Activated CD4-positive, alpha-beta T cell treated with anti-CD3 and anti-CD28 coated beads for 4 hours (primary cell): ENCODE measurements at places on chromosomes 5 and 9.

- no peak for DNase-seq
These were observed 303.7 kb downstream of the CCDC171 start for GRCh38 chr9:15856591-15856990.

DNA sequence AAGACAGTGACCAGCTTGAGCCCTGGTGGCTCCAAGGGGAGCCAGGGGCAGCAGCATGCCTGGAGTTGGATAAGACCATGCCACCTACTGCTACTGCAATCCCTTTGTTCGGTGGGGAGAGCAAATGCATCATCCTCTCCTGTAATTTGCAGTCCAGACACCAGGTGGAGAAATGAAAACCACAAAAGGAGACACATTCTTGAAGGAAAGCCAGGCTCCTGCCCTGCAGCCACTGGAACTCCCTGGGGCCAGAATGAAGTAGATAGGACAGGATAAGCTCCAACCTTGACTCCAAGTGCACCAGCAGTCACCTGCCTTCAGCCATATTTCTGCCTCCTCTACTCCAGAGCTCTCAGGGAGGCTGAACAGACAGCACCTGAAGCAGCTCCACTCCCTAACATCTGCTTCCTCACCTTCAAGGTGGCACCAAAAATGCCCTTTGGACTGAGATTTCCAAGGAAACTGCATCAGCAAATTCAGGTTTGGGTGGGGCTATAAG, 65.1 kb upstream of the IQGAP2 start:
- peak; percentile 62 for DNase-seq

GRCh38 chr9:38119560-38120236, 50.7 kb upstream of the SHB start:
- no peak for DNase-seq

GRCh38 chr9:75418518-75418917, 330.2 kb downstream of the OSTF1 start:
- no peak for DNase-seq

GRCh38 chr5:161299053-161299452, 247.5 kb downstream of the GABRB2 start:
- DNase-seq, result no peak

DNA sequence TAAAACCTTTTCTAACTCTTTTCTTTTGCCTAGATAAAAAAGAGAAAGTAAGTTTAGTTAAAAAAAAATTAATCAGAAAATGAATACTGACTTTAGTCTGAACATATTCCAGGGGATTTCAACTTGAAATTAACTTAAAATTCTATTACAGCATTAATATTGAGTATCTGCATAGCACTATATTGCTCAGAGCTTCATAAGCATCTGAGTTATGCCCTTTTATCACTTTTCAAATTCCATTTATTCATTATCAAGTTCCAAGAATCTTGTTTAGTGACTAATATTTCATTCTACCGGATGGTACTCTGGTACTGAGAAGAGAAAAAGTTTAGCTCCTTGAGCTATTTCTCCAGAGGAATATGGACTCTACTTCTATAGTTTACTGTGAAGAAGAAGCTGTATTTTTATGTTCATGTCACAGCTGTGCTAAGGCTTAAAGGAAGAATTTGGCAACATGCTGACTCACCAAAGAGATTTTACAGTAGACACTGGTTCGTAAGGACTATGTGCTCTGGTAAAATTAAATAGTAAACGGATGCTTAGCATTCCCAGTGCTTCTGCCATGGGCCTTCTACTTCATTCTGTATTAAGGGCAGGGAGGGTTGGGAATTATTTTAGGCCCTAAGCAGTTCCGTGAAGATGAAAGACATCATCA, 285.2 kb upstream of the SEMA6A start:
- DNase-seq, result no peak

DNA sequence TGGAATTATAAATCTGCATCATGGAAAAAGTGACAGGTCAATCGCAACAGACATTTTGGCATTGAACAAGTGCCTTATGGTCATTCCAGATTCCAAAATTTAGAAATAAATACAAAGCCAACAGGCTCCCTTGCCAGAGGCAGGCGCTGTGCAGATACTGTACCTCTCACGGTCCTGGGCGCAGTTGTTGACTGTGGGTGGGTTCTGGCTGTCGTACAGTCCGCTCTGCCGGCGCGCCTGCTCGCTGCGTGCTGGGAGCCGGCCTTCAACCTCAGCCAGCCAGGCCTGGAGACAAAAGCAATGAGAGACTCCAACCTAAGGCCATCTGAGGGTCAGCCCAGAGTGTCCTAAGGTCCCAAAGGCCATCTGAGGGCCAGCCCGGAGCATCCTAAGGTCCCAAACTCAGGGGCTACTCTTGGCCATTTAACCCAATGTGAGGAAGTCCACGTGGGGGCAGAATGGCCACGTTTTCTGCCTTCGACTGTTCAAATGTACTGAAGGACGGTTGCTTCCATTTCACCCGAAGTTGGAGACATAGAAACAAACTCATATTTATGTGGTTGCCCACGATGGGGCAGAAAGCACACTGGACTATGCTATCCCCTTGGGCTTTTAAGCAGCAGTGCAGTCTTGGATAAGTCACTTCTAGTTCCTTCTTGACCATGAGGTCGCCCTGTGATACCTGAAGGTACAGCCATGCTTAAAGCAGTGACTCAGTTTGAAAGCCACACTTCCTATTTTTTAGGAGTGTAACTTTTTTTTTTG, 65.2 kb downstream of the USP20 start:
- DNase-seq, result no peak

DNA sequence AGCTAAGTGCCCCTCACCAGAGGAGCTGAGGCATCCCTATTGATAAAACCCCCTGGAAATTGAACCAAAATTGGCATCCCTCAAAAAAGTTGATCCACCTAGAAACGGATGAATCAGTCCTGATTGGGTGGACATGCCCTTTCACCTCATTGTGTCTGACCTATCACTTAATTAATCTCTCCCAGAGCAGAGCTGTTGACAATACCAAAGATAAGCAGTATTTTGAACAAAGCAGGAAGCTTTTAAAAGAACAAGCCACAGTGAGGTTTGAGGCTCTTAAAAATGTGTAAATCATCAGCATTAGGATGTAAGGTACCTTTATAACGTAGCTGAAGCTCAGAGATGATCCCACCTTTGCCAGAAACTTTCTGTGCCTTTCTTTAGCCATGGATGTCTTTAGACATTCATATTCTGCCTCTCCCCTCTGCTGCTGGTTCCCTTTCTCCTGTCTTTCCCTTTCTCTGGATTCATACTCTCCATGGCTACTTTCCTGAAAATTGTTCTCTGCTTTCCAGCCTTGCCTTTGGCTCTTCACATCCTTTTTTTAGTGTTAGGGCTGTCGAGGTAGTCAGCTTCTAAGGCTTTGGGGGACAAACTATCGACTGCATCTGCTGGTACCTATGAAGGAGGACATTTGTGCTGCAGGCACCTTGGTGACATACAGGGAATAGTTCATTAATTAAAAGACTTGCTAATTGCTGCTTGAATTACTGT, 7.8 kb upstream of the LHX2 start:
- no peak for DNase-seq

GRCh38 chr9:111095441-111095840, 57.2 kb upstream of the LPAR1 start:
- DNase-seq, result no peak

DNA sequence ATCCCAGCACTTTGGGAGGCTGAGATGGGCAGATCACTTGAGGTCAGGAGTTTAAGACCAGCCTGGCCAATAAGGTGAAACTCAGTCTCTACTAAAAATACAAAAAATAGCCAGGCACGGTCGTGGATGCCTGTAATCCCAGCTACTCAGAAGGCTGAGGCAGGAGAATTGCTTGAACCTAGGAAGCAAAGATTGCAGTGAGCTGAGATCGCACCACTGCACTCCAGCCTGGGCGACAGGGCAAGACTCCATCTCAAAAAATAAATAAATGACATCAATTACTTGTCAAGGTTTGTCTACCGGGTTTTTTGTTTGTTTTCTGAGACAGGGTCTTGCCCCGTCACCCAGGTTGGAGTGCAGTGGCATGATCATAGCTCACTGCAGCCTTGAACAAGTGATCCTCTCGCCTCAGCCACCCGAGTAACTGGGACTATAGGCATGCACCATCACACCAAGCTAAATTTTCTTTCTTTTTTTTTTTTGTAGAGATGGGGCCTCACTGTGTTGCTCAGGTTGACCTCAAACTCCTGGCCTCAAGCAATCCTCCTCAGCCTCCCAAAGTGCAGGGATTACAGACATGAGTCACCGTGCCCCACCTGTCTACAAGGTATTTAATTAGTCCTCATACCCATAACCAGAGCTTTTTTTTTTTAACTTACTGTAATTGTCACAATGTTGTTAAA, 64.9 kb downstream of the SUSD1 start:
- no peak for DNase-seq

DNA sequence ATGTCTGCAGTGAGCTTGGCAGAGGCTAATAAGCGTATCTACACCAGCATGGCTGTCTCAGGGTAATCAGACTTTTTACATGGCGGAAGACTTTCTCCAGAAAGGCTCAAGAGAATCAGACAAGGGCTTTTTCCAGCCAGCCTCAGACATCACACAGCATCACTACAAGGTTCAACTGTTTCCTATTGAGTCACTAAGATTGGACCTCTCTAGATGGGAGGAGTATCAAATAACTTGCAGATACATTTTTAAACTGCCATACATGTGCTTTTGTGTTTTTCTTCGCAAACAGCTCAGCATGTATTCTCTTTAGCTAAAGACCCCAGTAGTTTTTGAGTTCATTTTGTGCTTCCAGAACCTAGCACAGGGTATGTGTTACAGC, 22.9 kb upstream of the PIK3R1 start:
- no peak for DNase-seq

DNA sequence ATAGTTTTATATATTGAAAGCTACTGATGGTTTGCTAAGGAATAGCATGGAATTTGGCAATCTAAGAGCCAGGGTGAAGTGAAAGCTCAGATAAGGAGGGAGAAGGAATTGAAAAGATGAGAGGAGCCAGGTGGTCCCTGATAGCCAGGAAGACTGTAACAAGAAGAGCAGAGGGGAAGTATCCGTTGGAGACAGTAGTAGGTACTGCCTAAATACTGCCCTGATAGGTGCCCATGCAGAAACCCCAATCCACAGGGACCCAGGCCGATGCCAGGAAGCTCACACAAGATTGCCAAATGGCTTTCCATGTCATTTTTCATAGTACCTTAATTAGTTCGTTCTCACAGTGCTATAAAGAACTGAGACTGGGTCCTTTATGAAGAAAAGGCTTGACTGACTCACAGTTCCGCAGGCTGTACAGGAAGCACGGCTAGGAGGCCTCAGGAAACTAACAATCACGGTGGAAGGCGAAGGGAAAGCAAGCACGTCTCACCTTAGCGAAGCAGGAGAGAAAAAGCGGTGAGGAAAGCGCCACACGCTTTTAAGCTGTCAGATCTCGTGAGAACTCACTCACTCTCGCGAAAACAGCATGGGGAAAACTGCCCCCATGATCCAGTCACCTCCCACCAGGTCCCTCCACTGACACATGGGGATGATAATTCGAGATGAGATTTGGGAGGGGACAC, 13.0 kb downstream of the ACTL7B start:
- no peak for DNase-seq
